GM13977 (cell line): ENCODE measurements at places on chromosomes 5 and 9.

- DNase-seq: no peak
Measured at GRCh38 chr5:64831996-64832395, 63.3 kb downstream of the CWC27 start.

- no peak for DNase-seq
Measured at GRCh38 chr5:159240301-159240870, 22.7 kb upstream of the UBLCP1 start.

DNA sequence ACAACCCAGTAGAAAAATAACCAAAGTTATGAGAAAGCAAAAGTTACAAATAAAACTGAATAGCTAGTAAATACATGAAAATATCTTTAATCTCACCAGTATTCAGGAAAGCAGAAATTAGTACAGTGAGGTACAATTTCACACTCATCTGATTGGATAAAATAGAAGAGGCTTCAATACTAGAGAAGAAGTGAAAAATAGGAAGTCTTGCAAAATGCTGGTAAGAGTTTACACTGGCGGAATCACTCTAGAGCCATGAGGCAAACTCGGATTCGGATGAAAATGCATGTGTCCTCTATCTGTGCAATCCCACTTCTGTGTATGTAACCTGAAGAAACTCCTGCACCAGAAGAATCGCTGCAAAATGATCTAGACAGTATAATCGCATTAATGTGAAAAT is 128.9 kb downstream of the CCDC192 start:
- no peak for DNase-seq

GRCh38 chr9:123609844-123610243 is 253.8 kb downstream of the CRB2 start:
- DNase-seq: no peak

DNA sequence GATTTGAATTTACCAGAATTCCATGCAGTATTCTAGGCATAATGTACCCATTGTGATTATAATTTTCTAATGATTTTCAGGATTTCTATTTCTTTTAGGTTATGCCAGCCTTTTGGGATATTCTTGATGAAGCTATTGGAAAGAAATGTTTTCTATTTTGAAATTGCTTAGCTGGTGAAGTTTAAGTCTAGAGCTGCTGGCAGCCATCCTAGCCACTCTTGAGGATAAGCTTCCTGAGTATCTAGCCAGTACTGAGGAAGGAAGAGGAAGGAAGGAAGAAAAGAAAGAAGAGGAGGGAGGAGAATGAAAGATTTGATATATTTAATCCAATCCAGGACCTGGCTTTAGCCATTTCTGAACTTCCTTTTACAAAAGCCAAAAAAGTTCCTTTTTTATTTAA is 142.1 kb upstream of the DAB2 start:
- DNase-seq: no peak

DNA sequence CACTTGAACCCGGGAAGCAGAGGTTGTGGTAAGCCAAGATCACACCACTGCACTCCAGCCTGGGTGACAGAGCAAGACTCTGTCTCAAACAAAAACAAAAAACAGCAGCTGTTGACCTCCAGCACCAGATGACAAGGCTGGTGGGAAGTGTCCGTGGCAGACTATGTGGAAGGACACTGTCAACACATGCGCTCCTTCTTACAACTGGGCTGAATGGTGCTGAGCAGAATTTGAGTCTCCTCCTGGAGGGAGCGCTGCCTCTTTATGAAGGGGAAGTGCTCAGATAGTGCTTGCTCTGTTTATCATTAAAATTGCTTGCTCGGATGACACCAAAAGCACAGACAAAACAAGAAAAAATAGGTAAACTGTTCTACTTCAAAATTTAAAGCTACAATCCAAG is 9.2 kb upstream of the CFAP157 start:
- DNase-seq: no peak

GRCh38 chr9:84538879-84539278 is 130.7 kb upstream of the NTRK2 start:
- no peak for DNase-seq

DNA sequence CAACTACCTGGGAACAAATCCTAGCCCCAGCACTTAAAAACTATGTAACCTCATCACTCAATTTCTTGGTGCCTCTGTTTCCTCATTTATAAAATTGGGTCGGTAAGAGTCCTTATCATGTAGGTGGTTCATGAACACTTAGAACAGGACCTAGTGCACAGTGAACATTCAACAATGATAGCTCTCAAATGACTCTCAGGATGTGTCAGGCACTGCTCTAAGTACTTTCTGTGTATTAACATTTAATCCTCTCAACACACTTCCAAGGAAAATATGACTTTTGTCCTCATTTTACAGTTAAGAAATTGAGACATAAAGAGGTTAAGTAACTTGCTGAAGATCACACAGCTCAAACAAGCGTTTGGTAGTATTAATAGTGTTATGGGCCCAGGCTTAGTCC is 202.1 kb upstream of the KLF4 start:
- DNase-seq: no peak

GRCh38 chr9:265209-265870 is 50.7 kb downstream of the DOCK8 start:
- DNase-seq: no peak

DNA sequence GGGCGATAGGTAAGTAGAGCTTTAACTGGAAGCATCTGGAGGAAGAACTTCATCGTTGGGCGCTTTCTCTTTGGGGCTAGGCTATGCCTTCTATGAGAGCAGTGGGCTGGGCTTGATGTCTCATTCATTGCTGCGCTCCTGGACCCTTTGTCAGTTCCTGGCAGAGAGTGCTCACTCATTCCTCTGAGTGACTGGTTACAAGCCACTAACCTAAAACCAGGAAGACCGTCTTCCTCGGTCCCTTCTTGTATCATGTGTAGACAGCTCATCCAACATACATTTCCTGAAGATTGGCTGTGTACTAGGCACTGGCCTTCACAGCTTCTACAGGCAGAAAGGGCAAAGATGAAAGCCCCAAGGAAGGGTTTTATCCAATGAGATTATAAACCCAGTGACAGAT is 6.4 kb downstream of the SWI5 start:
- DNase-seq: no peak

GRCh38 chr5:27462936-27463335 is 424.6 kb upstream of the CDH9 start:
- no peak for DNase-seq

GRCh38 chr9:89985068-89985467 is 380.3 kb downstream of the GADD45G start:
- no peak for DNase-seq

DNA sequence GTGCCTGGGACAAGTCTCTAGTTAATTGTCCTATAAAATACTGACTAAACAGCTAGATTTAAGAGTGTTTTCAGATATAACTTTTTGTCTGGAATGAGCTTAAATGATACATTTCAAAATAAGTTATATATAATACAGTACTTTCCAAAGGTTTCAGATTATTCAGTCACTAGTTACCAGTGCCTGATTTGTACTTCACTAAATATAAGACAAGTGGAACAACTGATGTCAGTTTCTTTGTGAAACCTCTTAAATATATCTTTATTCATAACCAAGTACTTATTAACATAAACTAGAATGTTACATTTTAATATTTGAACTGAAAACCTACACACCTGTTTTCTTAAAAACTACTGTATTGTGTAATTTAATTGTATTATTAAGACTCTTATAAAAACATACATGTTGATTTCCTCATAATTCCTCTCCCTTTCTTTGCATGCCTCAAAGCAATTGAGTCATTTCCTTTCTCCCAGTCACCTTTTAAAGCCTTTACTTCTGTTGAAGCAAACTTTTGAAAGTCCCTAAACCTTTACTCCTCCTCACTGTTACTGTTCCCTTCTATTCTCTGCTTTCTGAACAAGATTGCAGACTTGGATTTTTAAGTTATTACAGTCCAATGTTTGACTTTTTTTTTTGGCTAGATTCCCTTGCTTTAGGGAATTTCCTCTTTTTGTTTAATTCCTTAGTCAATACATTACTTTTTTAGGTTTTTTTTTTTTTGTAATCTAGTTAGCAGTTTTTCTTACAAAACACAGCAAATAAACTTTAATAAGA is 8.7 kb upstream of the SEMA6A start:
- no peak for DNase-seq

- no peak for DNase-seq
Measured at GRCh38 chr5:177112589-177113220, 20.9 kb upstream of the NSD1 start.

DNA sequence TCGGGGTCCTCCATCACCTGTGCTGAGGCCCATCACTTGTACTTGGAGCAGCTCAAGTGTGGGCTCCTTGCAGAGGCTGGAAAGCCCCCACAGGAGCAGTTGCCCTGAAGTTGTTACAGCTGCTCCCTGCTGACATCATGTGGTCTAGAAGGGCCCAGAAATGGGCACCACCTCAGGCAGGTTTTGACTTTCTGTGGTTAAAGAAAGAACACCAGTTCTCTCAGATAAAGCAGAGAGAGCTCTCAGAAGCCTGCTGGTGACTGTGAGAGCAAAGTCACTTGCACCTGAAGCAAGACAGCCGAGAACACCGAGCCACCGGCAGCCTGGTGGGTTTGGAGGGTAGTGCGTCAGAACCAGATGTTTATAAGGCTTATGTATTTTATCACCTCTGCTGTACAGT is 70.4 kb downstream of the MVB12B start:
- peak; percentile 76 for DNase-seq

- no peak for DNase-seq
Measured at GRCh38 chr9:133980864-133981588, 11.1 kb downstream of the VAV2 start.

- no peak for DNase-seq
Measured at GRCh38 chr5:178143246-178143645, 10.4 kb downstream of the NHP2 start.

DNA sequence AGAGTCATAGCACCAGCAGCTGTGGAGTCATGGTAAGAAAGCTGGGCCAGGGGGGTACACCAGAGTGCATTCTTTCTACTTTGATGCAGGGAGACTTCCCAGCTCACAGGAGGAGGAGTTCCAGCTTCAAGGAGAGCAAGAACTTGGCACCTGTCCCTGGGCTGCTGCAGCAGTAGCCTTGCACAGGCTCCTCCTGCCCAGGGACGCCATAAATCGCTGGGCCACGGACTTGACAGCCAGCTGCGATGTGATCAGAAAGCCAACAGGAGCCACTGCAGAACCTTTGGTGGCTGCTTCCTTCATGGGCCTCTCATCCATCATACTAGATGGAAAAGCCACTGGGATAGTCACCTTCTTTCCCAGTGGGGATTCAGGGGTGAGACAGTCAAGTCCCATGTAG is 234.7 kb downstream of the NMUR2 start:
- DNase-seq: no peak

GRCh38 chr9:86301686-86302085 is 19.3 kb upstream of the ISCA1 start:
- DNase-seq: no peak

GRCh38 chr5:136642976-136643375 is 277.6 kb upstream of the TRPC7 start:
- no peak for DNase-seq

- no peak for DNase-seq
Measured at GRCh38 chr5:67319935-67320725, 123.5 kb upstream of the CD180 start.

GRCh38 chr5:133962131-133962530 is 6.3 kb downstream of the C5orf15 start:
- DNase-seq: no peak

DNA sequence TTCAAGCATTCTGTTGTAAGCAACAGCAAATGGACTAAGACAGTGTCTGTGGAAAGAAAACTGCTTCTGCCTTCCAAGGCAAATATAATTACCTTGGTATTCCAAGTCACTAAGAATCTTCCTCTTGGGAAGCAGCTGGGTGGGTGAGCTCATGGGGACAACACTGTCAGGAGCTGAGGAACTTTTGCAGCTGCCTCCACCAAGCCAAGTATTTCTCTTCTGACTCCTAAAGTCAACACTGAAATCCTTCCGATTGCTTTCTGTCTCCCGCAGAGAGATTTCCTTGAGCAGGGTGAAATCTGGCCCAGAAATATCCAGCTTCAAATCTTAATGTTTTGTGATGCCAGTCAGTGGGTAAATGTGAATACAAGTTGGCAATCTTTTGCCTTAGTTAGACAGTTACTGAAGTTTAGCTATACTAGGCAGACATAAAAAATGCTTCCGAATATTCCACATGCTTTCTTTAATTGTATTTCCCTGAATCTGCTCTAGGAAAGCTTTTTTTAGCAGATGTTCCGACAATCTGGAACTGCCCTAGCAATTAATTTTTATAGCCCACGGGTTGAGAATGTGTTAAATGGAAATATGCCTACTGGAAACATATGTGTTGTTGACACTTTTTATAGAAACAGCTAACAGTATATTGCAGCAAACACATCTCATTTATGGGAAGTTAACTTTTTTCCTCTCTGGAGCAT is 369.9 kb upstream of the DAB2 start:
- no peak for DNase-seq

DNA sequence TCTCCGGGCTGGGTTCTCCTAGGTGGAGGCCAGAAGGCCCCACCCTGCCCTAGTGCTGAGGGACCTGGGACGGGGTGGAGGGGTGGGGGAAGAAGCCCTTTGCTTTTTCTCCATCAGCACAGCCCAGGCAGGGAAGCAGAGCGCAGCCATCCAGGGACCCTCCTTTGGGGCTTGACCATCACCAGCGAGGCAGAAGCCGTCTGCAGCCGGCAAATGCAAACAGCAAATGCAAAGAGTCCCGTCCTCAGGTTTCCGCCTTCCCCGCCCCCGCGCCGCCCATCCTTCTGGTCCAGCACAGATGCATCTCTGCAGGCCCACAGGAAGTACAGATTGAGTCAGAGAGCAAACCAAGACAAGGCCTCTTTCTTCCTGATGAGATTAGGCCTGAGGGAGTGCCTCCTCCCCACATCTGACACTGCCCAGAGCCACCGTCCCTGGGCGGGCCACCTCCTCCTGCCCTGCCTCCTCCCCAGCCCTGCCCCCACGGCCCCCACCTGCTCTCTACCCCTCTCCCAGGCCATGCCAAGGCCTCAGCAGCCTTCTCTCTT is 23.4 kb downstream of the CORO2A start:
- peak; percentile 93 for DNase-seq

DNA sequence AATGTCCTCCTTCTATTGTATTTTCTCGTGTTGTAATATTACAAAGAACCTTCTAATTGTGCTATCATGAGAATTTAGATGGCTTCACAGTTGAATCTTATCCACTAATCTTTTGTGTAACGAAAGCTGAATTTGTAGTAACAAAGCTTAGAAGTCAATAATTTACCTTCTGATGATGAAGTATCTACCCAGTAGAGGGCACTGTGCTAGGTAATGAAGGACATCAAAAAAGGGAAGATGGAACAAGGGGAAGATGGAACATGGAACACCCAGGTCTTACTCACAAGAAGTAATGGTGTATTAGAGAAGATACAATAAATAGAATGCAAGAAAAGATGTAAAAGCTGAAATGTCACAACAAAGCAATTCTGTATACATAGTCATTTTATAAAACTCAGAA is 131.0 kb upstream of the CCNG1 start:
- DNase-seq: no peak

GRCh38 chr5:136209346-136209910 is 16.5 kb upstream of the SMIM32 start:
- no peak for DNase-seq

- DNase-seq: no peak
Measured at GRCh38 chr9:120265791-120266190, 314.2 kb downstream of the CDK5RAP2 start.
